ENCODE measurements at places on chromosomes 1 and 21.

- no peak for DNase-seq
Measured at GRCh38 chr1:15155888-15156741, 2.6 kb downstream of the TMEM51 start.

GRCh38 chr1:98355656-98356383 lies 305.7 kb upstream of the SNX7 start:
- no peak for DNase-seq

DNA sequence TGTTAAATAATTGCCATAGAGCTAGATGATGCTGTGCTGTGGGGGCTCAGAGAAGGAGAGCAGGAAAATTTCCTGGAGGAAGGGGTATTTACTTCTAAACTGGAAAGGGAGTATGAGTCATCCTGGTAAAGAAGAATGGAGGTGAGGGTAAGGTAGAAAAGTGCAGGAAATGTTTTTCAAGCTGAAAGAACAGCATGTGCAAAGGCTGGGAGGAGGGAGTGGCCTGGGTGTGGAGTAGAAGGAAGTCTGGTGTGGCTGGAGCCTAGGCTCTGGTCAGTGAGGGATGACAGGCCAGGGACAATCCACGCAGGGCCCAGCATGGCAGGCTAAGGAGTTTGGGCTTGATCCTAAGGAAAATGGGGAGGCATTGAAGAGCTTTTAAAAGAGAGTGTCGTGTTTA lies 45.9 kb downstream of the MATN1 start:
- DNase-seq = no peak

DNA sequence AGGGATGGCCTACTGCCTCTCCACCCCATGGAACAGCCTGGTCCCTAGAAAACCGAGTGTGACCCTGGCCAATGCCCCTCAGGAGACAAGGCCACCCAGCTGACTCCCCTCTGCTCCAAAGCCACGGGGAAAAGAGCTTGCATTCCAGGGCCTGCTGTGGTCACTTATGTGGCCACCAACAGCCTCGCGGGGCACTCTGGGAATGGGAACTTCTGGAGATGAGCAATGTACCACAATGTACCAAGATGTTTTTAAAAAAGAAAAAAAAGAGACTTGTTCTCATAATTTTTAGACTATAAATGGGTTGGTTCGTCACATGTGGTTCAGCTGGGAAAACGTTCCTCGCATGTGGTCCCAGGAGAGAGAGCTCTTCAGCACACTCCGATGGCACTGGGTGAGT lies 62.8 kb downstream of the SLC66A1 start:
- no peak for DNase-seq

- no peak for DNase-seq
Measured at GRCh38 chr1:230869500-230869899, 1.2 kb upstream of the C1orf198 start.

- DNase-seq = no peak
Measured at GRCh38 chr1:109425391-109426280, 612 bp downstream of the PSMA5 start.

- DNase-seq = no peak
Measured at GRCh38 chr1:52996653-52997052, 65.4 kb upstream of the PODN start.

- no peak for DNase-seq
Measured at GRCh38 chr1:37793773-37794371, at the start of gene MANEAL. MANEAL (plus strand) TSS chr1:37793847; CDS start chr1:37794183, 336 bp downstream.

GRCh38 chr1:58879464-58879863 lies 95.6 kb upstream of the JUN start:
- DNase-seq = no peak

Data from SIG-M5 (cell line).